GM04504 (cell line): ENCODE measurements at places on chromosomes 12 and 14.
A peak's percentile ranks its signal among the peaks of the same experiment; 100 is the strongest.

DNA sequence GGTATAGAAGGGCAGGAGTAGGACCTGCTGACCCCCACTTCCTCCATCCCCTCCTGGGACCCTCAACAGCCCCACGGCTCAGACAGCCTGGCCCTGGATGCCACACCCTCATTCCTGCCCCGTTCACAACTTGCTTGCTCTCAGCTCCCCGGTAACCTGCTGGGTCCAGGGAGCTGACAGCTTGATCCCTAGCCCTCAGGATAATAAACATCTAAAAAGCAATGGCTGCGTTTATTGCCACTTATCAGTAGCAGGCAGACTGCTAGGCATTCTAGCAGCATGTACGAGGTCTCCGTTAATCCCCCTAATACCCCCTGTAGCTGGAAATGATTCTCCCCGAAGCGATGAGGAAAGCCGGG lies 24.3 kb upstream of the RPLP0 start:
- DNase-seq: no peak

DNA sequence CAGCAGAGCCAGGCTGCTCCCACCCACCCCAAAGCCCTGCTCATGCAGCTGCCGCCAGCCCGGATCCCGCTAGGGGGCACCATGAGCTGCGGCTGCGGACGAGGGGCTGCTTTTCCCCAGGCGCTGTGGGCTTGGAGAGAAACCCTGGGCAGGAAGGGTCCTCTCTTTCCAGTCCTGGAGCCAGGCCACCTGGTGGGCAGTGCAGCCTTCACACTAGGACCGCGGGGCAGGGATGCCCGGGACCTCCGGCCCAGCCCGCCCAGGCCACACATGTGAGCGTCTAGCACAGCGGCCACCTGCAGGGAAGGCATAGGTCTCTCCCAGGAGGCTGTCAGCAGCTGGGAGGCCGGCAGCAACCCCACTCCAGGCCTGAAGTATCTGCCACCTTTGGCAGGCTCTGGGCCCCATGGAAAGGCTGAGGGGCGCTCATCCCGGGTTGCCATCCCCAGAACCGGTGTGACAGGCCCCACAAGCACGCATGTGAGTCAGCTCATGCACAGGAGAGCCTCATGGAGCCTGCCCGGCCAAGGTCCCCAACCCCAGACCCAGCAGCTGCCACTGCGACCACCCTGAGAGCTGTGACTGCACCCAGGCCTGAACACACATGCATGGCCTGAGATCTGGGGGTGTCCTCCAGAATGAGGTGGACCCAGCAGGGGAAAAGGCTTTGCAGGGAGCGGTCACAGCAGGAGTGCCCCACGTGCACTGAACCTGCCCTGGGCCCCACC lies 280.0 kb upstream of the RTL1 start:
- DNase-seq: no peak

DNA sequence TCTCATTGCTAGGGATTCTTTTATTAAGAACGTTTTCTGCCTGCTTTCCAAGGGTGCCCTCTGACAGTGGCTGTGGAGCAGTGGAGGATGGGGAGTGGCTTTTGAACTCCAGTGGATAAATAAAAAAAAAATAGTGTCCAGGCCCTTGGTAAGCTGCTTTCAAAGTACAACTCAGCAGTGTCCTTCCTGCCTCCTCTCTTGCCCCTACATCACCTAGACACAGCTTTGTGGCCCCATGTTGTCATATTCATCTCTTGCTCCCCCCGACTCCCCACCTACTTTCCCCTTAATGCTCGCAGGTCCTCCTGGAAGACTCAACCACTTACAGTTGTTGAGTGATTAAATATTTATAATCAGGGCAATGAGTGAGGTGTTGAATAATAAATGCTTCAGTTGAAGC lies 880.9 kb downstream of the BCL11B start:
- DNase-seq: no peak

GRCh38 chr12:108690191-108690518 lies 41.2 kb downstream of the CORO1C start:
- no peak for DNase-seq

DNA sequence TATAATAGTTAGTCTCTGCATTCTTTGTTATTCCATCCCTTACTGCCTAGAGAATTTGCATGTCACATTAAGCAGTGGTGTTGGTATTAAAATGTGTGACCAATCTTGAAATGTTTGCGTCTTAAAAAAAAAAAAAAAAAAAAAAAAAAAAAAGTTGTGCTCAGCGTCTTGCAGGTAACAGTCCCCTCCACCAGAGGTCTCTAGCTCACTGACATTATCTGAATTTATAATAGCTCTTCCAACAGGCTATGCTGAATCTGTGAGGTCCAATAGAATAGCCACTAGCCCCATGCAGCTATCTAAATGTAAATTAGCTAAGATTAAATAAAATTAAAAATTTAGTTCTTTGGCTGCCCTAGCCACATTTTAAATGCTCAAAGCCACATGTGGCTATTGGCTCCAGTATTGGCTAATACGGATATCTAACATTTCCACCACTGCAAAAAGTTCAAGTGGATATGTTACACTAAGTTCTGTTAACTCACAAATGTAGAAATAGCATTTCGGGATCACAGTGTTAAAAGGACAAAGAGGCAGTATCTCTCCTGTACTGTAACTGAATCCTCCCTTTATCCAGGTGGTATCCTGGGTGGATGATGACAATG lies 28.7 kb downstream of the NKX2-8 start:
- peak; percentile 8 for DNase-seq

DNA sequence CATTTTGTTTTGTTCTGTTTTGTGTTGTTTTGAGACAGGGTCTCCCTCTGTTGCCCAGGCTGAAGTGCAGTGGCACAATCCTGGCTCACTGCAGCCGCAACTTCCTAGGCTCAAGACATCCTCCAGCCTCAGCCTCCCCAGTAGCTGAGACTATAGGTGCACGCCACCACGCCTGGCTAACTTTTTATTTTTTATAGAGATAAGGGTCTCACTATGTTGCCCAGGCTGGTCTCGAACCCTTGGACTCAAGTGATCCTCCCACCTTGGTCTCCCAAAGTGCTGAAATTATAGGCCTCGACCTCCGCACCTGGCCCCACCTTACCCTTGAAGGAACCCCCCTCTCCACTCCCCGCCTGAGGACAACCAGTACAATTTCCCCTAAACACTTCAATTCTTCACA lies 7.5 kb upstream of the IFT81 start:
- DNase-seq: no peak
